Stimulated activated CD4-positive, alpha-beta T cell treated with anti-CD3 and anti-CD28 coated beads, Interleukin-12 subunit alpha, Interleukin-12 subunit beta, amount 100 ng/mL, for 24 hours (primary cell): ENCODE measurements at places on chromosomes 6 and 20.

GRCh38 chr6:64034910-64035655 is 399.5 kb downstream of the PHF3 start:
- DNase-seq, result no peak

DNA sequence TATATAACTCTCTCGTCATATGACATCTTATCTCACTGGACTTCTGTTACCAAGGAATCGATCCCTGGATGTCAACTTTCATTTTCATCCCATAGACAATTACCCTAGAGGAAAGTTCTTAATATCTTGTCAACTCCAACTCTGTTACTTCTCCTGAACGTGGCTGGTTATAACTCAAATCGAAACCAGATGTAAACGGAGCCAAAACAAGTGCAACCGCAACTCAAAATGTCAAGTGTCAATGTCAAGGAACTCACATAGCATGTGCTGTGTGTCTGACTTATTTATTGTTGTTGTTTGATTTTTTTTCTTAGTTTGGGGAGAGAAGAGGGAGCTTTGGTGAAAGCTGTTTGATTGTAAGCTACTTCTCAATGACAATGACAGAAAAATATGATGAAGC is 108.6 kb downstream of the VIP start:
- DNase-seq, result no peak

DNA sequence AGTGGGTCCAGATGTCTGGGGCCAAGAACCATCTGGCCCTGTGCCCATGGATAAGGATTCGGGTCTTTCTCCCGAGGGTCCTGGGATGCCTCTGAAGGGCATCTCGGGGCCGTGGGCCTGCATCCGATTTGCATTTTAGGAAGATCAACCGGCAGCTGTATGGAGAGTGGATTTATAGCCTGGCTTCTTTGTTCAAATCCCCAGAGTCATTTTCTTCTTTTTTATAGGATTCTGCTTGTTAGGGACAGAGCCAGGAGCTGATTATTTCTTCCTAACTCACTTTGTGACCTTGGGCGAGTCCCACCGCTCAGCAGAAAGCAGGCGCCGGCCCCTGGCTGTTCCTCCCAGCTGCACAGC is 52.9 kb upstream of the APCDD1L start:
- no peak for DNase-seq

GRCh38 chr6:14254505-14254904 is 136.9 kb downstream of the CD83 start:
- no peak for DNase-seq

DNA sequence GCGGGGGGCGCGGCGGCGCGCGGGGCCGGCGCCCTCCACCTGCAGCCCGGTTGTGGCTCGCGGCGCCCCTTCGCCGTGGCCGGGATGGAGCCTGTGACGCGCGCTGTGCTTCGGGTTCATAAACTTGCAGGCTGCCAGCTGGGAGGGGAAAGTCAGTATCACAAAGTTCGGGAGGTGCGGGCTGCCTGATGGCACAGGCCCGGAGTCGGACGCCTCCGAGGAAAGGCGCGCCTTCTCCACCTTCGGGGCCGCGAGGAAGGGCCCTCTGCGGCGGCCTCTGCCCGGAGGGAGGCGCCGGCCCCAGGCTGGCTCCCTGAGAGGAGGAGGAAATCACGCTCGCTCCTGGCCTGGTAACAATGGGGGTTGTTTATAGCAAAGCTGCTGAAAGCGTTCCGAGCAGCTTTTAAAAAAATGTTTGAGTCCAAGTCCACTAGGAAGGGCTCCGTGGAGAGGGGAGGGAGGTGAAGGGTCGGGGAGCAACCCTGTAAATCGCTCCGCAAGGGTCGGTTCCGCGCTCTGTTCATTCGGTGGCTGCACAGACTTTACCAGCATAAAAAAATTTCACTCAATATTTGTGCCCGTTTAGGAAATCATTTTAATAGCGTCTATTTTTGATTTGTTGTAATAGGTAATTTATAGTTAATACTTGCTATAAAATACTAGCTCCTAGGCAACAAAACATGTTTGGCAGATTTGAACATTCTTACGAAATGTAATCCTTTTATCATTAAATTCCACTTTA is 1.0 kb downstream of the AFDN start:
- DNase-seq, result no peak

DNA sequence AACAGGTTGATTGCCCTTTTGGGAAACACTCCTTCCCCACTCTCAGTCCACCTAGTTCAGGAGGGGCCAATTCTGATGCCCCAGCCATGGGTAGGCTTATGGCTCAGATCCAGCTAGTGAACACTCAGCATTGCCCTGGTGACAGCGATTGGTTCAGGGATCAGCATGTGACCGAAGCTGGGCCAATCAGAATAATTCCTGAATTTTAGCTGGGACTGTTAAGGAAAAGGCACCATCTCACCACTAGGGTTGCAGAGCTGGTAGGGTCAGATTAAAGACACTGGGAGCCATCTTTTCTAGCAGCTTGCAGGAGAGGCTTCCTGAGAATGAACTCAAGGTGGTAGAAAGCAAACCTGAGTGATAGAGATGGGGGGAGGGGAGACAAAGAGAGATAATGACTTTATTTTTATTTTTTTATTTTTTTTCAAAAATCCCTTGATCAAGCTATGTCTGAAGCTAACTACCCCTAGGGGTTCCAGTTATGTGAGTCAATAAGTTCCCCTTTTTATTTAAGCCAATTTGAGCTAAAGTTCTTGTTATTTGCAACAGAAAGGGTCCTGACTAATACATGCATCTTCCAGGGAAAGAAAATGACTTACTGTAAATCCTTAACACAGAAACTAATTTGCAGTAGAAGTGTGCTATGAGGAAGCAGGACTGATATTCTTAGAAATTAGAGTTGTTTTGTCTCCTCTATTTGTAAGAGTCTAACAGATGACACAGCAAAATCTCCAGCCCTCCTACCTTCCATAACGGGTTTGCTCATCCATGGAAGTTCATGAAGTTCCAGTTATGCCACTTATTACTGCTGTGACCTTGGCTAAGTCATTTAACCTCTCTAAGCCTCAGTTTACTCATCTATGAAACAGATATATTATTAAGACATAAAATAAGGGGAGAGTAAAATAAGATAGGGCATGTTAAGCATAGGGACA is 44.7 kb downstream of the EYA2 start:
- no peak for DNase-seq

DNA sequence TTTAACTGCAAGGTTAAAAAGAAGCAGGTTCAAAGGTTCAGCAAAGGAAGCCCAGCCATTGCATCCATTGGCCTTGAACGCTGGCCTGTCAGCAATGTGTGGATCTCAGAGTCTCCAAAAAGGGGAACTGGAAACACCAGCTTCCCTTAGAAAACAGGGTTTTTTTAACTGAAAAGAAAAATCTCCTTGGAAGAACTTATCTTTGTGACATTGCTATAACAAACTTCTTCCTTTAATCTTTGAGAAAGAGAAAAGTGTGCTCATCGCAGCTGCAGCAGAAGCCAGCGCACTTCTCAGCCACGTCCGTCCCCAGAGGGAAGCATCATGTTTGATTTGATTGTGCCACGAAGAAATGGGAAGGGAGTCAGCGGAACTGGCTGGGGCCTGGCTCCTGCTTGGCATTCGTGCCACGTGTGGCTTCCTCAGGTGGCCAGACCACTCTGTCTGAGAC is 215.0 kb downstream of the SYNDIG1 start:
- no peak for DNase-seq

- DNase-seq, result no peak
Measured at GRCh38 chr6:139254196-139254595, 37.6 kb downstream of the TXLNB start.

DNA sequence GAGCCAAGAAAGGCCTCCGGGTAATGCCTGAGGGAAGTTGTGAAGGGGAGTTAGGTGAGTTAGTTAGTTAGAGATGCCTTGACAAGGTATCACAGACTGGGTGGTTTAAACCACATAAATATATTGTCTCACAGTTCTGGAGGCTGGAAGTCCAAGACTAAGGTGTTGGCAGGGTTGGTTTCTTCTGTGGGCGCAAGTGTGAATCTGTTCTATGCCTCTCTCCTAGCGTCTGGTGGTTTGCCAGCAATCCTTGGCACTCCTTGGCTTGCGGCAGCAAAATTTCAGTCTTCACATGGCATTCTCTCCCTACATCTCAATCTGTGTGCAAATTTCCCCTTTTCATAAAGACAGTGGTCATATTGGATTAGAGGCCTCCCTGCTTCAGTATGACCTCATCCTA is 29.7 kb upstream of the RANBP9 start:
- no peak for DNase-seq

DNA sequence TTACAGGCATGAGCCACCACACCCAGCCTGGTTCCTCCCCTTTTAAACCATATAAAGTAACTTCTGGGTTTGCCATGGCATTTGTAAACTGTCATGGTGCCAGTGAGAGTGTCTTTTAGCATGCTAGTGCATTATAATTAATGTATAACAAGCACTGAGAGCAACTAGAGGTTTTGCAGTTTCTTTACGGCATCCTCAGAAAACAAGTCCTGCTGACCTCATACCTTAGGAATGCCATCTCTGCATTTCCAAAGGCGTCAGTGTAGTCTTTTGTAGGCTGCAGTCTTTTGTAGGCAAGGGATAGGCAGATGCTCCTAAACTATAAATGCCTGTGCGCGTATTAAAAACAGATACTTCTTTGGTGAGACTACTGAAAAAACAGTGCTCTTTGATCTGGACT is 75.0 kb upstream of the EZR start:
- no peak for DNase-seq

DNA sequence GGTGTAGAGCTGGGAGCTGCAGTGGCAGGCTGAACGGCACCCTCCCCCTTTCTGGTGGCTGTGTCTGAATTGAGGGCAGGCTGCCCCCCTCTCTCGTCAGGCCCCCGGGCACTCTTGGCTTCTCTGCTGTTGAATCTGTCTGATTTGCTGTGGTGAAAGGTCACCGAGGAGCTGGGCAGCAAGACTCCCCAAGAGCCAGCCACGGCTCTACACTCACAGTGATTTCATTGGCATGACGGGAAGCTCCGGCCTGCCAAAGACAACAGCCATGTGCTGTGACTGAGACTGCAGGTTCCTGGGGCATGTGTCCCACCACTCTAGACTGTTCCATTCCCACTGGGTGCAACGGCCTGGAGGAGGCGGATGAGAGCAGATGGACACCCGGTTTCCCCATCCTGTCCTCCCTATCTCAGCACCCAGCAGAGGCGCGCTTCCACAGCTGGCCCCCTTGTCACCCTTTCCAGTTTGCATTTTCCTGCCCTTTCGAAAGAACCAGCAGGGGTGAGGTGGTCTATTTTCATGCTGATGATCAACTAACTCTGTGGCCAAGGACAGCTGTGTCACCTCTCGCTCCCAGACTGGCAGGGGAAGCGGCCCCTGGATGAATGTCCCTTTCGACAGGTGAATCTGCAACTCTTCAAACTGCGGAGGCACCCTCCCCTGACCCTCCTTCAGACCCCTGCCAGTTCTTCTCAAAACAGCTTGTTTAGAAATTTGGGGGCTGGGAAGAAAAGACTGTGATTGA is 2.2 kb downstream of the APCDD1L start:
- no peak for DNase-seq

DNA sequence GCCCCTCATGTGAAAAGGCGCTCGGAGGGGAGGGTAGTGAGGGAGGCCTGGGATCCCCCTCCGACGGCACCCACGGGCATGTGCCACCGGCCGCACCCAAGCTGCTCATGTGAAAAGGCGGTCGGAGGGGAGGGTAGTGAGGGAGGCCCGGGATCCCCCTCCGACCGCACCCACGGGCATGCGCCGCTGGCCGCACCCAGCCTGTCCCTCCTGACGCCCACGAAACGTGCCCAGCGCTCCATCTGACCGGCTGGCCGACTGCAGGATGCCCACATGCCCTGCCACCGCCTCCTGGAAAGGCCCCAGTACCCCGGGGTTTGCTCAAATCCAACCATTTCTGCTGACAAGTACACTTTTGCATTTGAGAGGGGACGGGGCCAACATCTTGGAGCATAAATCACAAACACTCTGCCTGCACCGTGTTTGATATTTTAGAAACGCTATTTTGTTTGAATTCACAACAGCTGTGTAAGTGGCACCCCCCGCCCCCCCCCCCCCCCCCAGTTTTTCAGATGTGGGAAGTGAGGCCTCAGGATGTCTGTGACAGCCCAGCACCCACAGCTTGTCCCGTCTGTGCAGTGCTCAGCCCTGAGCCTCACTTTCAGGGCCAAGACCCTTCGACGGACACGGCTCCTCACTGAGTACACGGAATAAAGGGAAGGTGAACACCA is 34.1 kb downstream of the SLC2A4RG start:
- no peak for DNase-seq

DNA sequence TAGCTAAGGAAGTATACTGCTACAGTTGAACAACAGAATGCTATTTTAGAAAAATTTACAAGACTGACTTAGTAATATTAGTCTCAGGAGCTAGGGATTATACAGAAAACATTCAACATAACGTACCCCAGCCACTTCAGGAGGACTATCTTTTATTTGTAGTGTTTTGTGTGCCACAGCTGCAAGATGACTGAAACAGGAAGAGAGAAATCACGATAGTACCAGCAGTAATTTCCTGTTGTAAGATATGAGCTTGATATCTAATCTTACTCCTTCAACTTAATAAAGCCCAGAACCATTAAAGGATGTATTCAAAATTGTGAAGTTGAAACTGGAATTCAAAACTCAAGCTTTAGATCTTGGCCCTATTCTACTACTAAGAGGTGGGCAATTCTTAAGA is 42.1 kb downstream of the SLC35A1 start:
- DNase-seq, result no peak

- DNase-seq, result no peak
Measured at GRCh38 chr6:143180826-143181225, 120.1 kb downstream of the AIG1 start.

- DNase-seq, result no peak
Measured at GRCh38 chr6:85321906-85322305, 128.0 kb upstream of the NT5E start.

DNA sequence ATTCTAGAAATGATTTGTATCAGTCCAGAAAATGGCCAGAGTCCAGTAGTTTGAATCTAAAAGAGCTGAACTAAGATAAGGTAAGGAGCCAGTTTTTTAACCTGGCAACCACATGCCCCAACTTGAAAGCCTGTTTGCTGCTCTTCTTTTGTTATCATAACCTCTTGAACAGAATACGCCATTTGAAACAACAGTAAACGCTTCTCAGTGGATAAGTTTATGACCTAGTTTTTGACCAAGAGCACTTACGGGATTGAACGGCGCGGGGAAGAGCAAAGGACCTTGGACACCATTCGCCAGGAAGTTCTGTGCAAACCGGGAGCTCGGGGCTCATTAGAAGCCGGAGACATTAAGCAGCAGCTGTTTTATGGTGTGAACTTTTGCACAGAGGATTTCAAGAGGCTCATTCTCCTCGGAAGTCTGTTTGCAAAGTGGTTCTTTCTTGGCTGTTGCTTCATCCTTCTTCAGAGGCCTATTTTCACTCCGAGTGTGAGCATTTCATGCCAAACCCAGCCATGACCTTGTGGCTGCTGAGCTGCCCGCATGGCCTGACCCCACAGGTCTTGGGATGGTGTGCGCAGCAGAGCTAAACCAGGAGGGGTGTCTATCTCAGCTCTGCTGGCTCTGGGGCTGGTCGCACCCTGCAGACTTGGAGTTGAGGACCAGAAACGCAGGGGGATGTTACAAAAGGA is 215.1 kb downstream of the SOX4 start:
- DNase-seq, result no peak
